Activated CD4-positive, alpha-beta T cell treated with anti-CD3 and anti-CD28 coated beads for 24 hours (primary cell): ENCODE measurements at places on chromosomes 3 and 15.

GRCh38 chr3:34106879-34107278, 308.4 kb downstream of the PDCD6IP start:
- no peak for DNase-seq

DNA sequence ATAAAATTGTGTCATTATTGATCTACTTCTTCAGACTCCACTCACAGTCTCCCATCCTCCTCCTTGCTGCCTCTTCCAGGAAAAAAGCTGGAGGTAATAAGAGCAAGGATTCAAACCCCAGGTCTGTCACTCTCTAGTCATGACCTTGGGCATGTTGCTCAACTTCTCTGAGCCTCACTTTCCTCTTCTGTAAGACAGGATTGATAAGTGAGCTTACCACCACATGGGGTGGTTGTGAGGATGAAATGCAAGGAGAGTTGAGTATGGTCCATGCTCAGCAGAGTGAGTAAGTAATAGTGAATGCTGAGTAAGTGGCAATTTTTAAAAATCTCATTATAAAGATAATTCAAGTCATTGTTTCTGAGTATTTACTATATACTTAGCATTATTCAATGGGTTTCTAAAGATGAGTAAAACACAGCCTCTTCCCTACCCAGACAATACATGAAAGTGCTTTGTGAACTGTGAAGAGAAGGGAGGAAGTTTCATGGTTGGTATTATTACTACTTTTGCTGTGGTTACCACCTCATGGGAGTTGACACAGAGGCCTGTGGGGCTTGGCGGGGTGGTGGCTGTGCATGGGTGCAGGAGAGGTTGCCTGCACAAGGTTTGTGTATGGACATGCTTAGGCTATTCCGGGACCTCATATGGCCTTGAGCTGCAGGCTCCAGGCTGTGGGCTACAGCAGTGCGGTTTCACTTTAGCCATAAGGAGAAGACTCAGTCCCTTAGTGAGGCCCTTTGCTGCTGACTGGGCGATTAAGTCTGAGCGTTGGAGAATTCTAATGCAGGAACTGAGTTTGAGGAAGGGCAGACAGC, 30.0 kb downstream of the SLC6A11 start:
- DNase-seq: no peak

- DNase-seq: no peak
Measured at GRCh38 chr3:4323246-4324027, 20.3 kb downstream of the SETMAR start.

GRCh38 chr3:22836131-22836530, 367.0 kb upstream of the UBE2E2 start:
- no peak for DNase-seq

- no peak for DNase-seq
Measured at GRCh38 chr15:25987638-25988037, 124.5 kb upstream of the ATP10A start.

DNA sequence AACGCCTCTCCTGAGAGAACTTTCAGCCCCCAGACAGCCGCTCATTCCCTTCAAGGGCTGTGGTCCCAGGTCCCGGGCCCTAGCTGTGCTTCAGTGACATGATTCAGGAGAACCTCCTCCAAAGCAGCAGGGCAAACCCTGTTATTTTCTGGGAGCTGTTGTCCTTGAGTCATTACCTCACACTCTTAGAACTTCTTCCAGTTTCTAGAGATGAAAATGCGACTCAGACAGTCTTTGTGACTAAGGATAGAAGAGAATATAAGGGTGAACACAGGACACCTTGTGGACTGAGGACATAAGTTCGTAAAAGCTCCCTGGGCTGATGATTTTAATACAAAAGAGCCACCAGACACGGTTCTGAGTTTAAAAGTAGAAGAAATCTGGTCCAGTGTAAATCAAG, 203.8 kb downstream of the RORA start:
- DNase-seq: no peak

DNA sequence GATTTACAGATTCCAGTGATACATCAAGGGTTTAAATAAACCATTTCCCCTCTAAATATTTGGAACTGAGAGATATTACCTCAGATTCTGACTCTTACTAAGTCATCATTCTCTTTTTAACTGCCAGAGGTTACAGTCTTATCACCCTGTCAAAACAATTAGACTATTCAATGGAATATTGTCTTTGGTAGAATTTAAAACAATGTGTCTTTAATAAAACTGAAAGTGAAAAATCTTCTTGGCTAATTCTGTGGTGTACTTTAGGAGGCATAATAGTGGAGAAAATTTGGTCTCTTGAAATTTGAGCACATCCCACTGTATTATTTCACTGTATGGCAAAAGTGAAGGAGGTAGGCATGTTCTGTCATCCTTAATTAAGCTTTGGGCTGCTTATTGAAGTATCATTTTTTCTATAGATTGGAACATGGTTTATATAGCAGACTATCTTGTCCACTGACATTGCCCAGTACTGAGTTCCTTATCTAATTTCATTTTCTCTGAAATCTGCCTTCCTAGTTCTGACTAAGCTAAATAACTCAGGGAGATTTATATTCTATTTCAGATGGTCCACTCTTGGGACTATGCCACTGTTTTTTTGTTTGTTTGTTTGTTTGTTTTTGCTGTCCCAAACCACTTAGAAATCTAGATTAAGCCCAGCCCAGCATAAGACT, 48.0 kb upstream of the UTS2B start:
- DNase-seq: no peak

- no peak for DNase-seq
Measured at GRCh38 chr3:126998320-126998719, 15.4 kb downstream of the PLXNA1 start.

- no peak for DNase-seq
Measured at GRCh38 chr15:42121021-42121420, 26.7 kb upstream of the PLA2G4D start.

GRCh38 chr3:36446276-36446675, 66.0 kb downstream of the STAC start:
- no peak for DNase-seq

DNA sequence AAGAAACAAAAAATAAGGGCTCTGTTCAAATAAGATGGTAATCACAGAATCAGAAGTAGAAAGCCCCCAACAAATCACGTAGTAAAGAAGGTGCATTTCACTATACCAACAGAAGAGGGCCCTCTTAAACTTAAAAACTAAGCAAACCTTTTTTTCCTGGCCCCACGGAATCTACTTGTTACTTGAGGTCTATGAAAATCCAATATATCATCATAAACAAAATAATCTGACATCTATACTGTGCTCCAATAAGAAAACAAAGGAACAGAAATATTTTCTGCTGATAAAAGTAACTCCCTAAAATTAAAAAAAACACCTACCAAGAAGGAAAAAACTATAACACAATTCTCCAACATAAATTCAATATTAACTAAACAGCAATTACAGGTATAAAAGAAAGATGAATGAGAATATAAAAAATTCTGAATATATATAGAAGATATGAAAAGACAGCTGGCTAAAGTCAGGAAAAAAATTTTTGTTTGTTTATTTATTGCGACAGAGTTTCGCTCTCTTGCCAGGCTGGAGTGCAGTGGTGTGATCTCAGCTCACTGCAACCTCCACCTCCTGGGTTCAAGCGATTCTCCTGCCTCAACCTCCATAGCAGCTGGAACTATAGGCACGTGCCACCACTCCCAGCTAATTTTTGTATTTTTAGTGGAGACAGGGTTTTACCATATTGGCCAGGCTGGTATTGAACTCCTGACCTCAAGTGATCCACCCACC, 81.8 kb downstream of the CLASP2 start:
- DNase-seq: no peak

GRCh38 chr3:175668300-175668699, 809.2 kb downstream of the NAALADL2 start:
- no peak for DNase-seq

DNA sequence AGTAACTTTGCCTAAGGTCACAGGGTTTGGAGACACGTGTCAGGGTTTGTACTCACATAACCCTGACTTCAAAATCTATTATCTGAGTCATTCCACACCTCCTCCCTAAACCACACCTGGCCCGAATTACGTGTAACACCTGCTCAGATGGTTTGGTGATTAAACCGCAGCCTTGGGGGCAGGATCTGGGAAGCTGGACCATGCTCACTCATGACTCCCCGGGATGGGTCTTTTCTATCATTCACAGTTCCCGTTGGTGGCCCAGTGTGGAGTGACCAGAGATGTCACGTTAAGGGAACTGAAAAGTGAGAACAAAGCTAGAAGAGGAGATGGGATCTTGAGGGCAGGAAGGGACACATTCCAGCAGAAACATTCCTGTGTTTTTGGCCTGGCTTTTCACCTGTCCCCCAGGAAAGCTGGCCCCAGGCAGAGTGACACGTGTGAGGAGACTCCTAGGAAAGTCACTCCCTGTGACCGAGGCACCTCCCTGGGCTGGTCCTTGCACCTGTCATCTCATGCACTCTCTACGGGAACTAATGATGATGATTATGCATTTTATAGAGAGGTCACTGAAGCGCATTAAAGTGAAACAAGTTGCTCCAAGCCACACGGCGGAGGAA, 75.4 kb upstream of the POMGNT2 start:
- no peak for DNase-seq
